ENCODE measurements at places on chromosomes 13 and 19. TPM values are rescaled to one million over a fixed set of nuclear protein-coding genes. Genes with fewer than 3 reads are reported as not detected.
A peak's percentile ranks its signal among the peaks of the same experiment; 100 is the strongest.

VSTM1 gene
- not detected for total RNA-seq

DNA sequence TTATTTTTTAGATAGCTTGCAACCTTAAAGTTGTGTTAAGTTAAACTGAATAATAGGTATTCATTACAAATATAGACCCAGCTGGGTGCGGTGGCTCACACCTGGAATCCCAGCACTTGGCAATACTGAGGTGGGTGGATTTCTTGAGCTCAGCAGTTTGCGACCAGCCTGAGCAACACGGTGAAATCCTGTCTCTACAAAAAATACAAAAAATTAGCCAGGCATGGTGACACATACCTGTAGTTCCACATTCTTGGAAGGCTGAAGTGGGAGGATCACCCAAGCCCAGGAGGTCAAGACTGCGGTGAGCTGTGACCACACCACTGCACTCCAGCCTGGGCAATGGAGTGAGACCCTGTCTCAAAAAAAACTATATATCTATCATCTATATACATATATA, 386.5 kb downstream of the PCDH17 start:
- no peak for DNase-seq
- H3K27me3 ChIP-seq: no peaks in the 10 kb centered on the region
- no peak overlapping the region for H3K4me3 ChIP-seq
- H3K36me3 ChIP-seq: no peaks in the 10 kb centered on the region
- no peaks in the 10 kb centered on the region for H3K4me1 ChIP-seq
- no peak overlapping the region for H3K27ac ChIP-seq

DNA sequence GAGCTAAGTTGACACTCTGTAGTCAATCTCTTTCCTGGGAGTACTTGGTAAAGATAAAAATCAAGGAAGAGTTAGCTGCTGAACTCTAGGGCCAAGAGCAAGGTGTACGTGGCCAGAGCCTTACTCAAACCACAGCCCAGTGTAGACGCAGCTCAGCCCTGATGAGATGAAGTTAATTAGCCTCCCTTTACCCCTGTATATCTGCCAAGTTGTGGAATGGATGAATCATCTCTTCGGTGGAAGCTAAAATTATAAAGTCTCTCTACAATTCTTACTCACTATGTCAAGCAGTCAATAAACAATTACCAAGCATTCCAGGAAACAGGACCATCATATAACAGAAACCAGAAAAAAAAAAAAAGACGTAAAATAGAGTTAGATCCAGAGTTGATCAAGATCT, 146.9 kb upstream of the UFM1 start:
- no peaks in the 10 kb centered on the region for H3K4me1 ChIP-seq
- H3K27ac ChIP-seq: no peak overlapping the region
- no peak overlapping the region for H3K4me3 ChIP-seq

DNA sequence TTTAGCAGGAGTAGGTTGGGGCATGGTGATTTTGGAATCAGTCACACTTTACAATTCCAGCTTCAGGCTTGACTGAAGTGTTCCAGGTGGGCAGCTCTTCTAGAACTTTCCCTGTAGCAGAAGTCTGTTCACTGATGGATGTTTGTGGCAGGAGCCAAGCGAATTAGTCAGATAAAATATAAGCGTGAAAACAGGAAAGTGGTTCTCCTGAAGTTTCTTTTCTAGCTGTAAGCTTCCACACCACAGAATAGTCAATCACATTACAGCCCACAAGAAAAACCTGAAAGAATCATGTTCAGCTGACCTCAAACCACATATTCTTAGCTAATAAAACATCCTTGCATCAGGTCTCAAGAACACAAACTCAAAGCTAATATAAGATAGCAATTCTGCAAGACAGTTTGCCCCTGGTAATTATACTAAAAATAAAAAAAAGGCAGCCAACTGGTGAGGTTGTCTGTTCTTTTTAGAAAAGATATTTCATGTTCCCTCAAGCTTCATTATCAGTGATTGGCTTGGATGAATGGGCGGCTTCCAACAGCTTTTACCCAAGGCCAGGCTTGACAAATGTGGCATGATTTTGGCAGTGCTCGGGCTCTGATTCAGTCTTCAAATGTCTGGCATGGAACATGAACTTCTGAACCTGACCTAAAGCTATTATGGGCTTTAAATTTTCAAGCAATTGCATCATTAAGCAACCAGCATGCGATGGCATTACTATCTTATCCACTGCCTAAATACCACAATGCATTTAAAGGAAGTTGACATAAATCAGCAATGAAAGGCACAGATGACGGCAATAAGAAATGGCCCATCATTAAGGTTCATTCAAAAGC, 136.8 kb downstream of the DCLK1 start:
- H3K27me3 ChIP-seq: no peaks in the 10 kb centered on the region
- H3K4me1 ChIP-seq: no peaks in the 10 kb centered on the region
- H3K36me3 ChIP-seq: no peaks in the 10 kb centered on the region
- no peak for DNase-seq
- H3K27ac ChIP-seq: no peak overlapping the region
- no peak overlapping the region for H3K4me3 ChIP-seq

DNA sequence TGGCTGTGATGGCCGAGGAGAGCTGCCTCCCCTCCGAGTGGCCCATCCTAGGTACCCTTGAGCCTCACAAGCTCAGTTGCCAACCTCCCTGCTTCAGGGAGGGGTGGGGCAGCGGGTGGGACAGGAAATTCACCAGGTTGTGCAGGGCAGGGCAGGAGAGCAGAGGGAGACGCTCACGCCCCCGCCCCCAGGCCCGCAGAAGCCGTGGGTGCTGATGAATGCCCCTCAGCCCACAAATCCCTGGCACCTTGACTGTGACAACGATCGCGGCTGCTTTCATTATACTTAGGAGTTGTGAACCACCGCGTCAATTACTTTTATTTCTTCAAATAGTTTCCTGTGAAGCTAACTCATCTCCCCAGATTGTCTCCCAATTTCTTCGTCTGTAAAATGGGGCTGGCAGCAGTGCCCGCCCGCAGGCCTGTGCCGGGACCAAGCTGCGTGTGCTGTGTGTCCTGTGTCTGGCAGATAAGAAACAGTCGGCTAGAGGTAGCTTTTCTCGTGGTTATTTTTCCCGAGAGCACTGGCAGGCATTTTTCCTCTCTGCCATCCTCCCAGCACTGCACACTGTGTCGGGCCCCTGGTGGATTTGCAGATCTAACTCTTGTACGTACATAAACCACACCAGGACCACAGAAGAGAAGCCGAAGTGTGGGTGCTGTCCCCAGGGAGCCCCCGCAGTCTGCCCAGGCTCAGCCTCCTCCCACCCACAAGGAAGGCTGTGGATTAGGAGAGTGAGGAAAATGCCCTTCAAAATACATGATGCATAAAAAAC, 7.9 kb upstream of the RASA3 start:
- no peak overlapping the region for H3K4me3 ChIP-seq
- H3K27ac ChIP-seq: no peak overlapping the region
- peaks cover 5% of the 10 kb centered on the region for H3K27me3 ChIP-seq
- peaks cover 10% of the 10 kb centered on the region for H3K4me1 ChIP-seq
- no peak for DNase-seq
- peaks cover 4% of the 10 kb centered on the region for H3K36me3 ChIP-seq

CCL25 gene
- total RNA-seq: not detected

CRB3 gene
- 0.29 TPM for total RNA-seq

UQCRFS1 gene
- total RNA-seq: 40.3 TPM

DNA sequence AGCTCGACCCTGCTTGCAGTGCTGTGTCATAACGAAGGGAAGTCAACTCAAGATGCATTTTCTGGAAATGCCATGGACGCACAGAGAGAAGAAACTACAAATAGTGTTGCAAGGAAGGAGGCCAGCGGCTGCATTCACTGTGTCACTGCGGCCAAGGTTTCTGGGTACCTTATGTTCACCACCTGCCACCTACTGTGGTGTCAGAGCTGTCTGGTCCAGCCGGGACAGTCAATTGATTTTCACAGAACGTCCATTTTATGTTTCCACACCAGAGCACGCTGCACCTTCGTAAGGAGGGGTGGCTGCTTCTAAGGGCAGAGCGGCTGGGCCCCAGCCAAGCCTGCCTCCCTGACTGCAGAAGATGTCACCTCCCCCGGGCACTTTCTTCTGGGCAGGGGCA, 17.7 kb downstream of the TSHZ3 start:
- H3K27ac ChIP-seq: no peak overlapping the region
- no peaks in the 10 kb centered on the region for H3K4me1 ChIP-seq
- no peaks in the 10 kb centered on the region for H3K36me3 ChIP-seq
- DNase-seq: no peak
- peaks cover 13% of the 10 kb centered on the region for H3K27me3 ChIP-seq
- H3K4me3 ChIP-seq: no peak overlapping the region

DNA sequence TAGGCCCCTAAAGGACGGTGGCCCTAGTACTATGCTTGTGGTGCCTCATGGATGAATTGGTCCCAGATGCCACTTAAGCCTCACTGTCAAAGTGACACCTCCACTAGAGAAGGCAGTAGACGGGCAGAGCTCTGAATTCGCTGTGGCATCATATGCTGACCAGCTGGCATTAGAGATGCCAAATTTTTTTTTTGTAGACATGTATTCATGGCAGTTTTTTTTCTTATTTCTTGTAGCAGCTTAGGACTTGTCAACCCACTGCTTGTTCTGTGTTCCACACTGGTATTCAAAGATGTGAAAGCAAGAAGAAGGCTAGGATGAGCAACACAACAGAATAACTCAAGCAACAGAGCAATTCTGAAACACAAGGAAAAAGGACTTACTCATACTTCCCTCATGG, 212.5 kb downstream of the DLEU7 start:
- no peak overlapping the region for H3K4me3 ChIP-seq
- H3K27ac ChIP-seq: no peak overlapping the region
- no peak for DNase-seq

DNA sequence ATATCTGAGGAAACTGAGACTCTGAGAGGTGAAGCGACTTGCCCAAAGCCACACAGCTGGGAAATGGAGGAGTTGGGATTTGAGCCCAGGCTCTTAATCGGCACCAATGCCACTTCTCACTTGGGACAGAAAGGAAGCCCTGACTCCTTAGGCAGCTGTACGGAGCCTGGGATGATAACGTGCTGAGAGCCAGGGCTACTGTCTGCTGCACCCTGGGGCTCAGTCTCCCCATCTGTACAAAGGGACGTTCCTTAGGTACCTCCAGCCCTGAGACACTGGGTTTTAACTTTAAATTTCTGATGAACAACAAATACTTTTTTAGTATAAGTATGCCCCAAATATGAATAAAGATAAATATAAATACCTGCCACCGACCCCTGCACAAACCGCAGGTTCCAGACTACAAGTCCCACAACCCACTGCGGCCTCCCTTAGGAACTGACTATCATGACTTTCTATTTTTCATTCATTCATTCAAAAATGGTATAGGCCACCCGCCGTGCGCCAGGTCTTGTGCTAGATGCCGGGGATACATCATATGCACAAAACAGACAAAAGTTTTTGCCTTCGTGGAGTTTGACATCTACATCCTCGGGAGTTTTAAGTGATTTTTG, 776 bp upstream of the NCLN start:
- H3K4me3 ChIP-seq: peak overlapping the region; percentile 83
- no peak for DNase-seq
- peaks cover 2% of the 10 kb centered on the region for H3K27me3 ChIP-seq
- H3K27ac ChIP-seq: peak overlapping the region; percentile 90
- peaks cover 53% of the 10 kb centered on the region for H3K4me1 ChIP-seq

ZNF20 gene
- 2.8 TPM for total RNA-seq

ACOD1 gene
- total RNA-seq: not detected

DNA sequence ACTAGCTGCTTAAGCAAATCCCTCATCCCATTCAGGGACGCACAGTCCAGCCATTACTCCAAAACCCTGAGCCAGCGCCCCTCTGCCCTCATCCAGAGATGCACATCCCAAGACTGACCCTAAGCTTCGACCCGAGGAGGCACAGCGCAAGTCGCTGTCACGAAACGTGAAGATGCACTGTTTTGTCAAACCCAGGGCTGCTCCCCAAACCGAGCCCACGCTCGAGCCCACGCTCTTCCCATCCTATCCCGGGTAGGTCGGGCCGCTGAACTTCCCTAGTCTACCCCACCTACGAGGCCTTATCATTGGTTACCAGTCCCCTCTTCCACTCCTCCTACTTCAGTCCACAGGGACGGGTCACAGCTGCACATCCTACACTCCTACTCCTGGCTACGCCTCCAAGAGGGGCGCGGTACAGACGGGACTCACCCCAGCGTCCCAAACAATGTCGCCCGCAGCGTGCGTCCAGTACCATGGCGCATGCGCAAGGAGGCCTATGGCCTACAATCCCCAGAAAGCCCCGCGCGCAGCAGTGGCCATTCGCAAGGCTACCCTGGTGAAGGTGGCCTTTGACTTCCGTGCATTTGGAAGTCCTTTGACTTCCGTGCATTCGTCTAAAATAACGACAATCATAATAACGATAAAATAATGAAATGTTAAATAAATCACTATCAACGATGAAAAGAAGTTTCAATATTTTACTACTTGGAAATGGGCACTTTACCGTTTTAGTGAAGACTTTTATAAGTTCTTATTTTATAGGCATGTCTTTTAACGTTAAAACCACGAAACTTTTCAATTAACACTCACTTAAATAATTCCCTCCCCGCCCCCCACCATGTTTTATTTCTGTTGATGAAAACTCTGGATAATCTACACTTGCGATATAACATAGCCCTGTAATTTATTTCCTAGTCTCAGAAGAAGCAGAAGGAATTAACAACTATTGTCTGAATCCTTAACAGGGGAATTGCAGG, at the start of gene ZNF285:
TSS of gene ZNF285 (minus strand) at position 470 of the 977 bp plus-strand sequence. CDS start 4,395 bp downstream, outside the sequence.
- peaks cover 3% of the 10 kb centered on the region for H3K36me3 ChIP-seq
- H3K4me1 ChIP-seq: peaks cover 5% of the 10 kb centered on the region
- H3K4me3 ChIP-seq: peak within 1 kb of the TSS; percentile 77
- DNase-seq: peak; percentile 25
- peak within 1 kb of the TSS; percentile 31 for H3K27ac ChIP-seq
- peaks cover 2% of the 10 kb centered on the region for H3K27me3 ChIP-seq

Measured in activated T-helper 1 cell treated with anti-CD3 and anti-CD28 coated beads, Interleukin-12 subunit alpha, Interleukin-12 subunit beta, Interleukin-2, Interleukin-4 antibody, amounts not matched to agents 30 ng/mL and 10 ng/mL and 1 ng/mL, durations not matched to agents 14 hours and 24 hours and 36 hours (primary cell).